ENCODE measurements at places on chromosomes 5 and 9.
A peak's percentile ranks its signal among the peaks of the same experiment; 100 is the strongest.

- DNase-seq: no peak
Observed at GRCh38 chr9:81103597-81104471, 585.5 kb downstream of the TLE1 start.

- DNase-seq: no peak
Observed at GRCh38 chr5:123427281-123427680, 4.1 kb upstream of the CEP120 start.

- peak; percentile 89 for DNase-seq
Observed at GRCh38 chr9:129174724-129175514, 3.1 kb downstream of the IER5L start.

DNA sequence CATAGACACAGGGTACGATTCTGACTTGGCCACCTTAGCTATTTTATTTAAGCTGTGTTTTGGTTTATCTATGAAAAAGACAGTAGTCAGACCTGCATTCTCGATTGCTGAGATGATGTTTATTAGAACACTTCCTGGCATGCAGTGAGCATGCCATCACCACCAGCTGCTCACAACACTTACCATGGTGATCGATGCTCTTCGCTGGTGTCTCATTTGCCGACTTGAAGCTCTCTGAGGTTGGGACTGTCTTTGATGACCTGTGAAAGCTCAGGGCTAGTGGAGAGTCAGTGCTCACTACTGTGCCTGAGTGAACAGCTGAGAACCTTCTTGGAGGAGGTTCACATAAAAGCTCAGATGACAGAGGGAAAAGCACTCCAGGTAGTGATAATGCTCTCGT lies 4.4 kb upstream of the C9orf153 start:
- no peak for DNase-seq

DNA sequence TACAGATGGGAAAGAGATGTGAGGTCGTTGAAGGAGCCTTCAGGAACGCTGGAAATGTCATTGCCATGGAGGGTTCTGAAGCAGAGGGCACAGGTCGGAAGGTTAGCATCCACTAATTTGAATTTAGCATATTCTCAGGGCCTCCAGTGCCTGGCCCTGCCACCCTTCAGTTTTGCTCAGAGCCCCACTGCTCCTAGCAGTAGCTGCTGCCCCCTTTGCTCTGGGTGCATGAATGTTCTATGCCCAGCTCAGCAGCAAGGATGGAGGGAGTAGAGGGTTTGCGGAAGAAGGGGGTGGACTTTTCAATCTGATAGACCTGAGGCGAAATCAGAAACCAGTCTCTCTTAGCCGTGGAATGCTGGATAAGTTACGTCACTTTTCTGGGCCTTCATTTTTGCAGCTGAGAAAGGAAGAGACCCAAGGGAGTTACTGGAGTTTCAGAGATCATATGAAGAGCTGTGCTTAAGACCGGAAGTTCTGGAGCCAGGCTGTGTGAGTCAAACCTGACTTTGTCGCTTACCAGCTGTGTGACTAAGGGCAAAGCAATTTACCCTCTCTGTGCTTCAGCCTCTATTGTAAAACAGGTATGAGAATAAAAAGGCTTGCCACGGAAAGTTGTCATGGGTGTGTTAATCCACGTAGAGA lies 133.2 kb upstream of the PANK3 start:
- peak; percentile 90 for DNase-seq

- no peak for DNase-seq
Observed at GRCh38 chr9:133932181-133932580, 59.9 kb downstream of the VAV2 start.

DNA sequence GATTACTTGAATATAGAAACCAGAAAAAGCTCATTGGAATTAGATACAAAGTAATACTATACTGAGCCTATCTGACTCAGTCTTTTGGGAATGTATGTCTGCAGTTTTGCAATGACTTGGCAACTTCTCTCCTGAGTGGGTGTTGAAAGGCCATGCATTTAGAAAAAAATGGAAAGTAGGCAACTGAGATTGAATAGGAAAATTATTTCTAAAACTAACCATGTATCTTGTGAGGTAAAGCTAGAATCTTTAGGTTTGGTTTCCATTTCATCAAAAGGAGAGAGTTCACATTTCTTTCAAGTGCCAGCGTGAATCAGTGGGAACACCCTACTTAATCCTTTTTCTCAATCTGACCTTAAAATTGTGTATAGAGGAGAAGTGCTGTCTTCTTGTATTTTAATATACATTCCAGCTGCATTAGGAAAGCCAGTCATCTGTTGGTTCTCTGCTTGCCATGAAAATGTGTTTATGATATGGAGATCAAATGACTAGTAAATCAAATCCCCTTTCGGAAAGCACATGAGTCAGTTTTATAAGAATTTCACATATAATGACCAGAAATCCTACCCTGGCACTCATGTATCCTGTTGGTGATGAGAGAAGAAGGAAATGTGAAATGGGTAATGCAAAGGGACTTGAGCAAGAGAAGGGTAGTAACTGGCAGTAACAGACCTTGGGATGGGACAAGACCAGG lies 30.4 kb downstream of the NFX1 start:
- peak; percentile 62 for DNase-seq

DNA sequence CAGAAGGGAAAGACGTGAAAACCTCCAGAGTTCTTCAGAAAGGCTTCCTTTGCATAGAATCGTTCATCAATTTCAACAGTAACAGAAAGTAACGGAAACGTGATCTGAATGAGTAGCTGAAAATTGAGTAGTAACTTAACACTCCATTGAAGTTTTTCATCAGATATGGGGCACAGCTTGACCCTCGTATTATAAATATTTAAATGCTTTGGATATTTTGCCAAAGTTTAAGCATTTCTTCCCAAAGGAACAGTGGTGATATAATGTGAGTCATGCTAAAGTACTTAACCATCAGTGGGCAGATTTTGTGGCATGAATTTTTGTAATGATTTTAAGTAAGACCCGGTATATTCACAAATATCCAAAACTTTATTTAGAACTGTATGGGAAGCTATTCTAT lies 67.4 kb upstream of the ADAMTS19 start:
- no peak for DNase-seq

- no peak for DNase-seq
Observed at GRCh38 chr9:125475385-125475784, 213.8 kb downstream of the GAPVD1 start.

- no peak for DNase-seq
Observed at GRCh38 chr5:123294544-123294943, 128.7 kb downstream of the CEP120 start.

DNA sequence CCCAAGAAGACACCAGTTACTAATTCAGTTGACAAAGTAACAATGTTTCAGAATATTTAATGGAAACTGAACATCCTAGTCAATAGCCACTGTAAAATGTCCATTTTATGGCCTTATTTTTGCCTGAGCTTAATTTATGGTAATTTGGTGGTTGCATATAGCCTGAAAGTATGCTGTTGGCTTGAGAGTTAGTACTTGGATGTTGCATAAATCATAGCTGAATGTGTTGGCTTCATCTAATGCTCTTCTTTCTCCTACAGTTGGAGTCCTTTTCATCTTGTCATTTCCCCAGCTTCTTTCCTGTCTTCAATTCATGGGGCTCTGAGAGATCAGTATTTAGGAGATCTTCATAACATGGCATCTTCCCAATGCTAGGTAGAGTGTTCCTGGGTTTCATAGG lies 164.6 kb downstream of the MAT2B start:
- DNase-seq: no peak

DNA sequence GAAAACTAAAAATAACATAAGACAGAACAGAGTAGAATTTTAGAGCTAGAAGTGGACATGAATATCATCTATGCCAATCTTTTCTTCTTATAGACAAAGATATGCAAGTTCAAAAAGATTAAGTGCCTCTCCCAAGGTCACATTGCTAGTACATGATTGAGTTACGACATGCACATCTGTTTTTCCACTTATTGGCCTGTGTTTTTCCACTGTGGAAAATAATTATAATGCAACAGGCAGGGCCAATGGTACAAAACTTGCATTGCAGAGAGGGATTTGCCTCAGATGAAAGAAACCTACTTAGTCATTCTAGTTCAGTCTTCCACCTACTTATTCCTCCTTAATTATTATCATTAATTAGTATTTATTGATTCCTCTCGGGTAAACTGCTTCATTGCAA lies 407.8 kb upstream of the SGCD start:
- no peak for DNase-seq

- DNase-seq: no peak
Observed at GRCh38 chr5:56143373-56143714, 89.8 kb downstream of the ANKRD55 start.

- no peak for DNase-seq
Observed at GRCh38 chr5:111415053-111415452, 97.3 kb downstream of the STARD4 start.

- DNase-seq: no peak
Observed at GRCh38 chr5:107538331-107538730, 132.4 kb downstream of the EFNA5 start.

GRCh38 chr5:82107267-82107666 lies 135.4 kb downstream of the ATG10 start:
- no peak for DNase-seq

DNA sequence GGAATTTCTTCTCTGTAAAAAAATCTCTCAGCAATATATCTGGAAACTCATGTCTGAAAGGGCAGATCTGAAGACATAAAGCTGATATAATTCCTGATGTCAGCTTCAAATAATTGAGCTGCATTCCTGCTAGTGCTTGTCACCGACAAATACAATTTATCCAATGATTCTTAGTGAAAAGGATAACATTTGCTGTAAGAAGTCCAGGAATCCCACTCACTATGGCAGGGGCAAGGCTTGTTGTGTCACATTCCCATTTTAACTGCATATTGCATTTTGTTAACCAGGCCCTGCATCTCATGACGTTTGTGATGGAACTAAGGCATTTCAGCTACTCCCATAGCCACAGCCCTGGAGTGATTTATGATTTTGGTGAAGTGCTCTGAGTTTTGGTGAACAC lies 160.1 kb upstream of the DAB2 start:
- DNase-seq: peak; percentile 18

- no peak for DNase-seq
Observed at GRCh38 chr5:36389245-36389644, 87.5 kb upstream of the RANBP3L start.

DNA sequence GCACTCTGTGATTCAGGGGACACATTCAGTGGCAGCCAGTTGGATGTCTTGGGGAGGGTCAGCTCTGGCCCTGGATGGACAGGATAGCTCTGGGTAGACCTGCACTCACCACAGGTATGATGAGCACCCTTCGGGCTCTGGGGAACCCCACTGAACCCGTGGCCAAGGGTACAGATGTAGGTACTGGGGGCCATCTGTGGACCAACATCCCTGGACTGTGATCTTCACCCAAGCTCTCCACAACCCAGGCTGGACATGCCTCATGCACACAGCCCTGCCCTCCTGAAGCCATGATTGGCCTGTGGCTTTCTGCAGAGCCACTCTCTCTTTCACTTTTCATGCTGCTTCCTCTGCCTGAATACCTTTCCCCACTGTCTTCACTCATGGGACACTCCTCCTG lies 15.6 kb upstream of the ACSL6 start:
- DNase-seq: no peak

- DNase-seq: no peak
Observed at GRCh38 chr9:5778805-5779204, 54.1 kb downstream of the ERMP1 start.

DNA sequence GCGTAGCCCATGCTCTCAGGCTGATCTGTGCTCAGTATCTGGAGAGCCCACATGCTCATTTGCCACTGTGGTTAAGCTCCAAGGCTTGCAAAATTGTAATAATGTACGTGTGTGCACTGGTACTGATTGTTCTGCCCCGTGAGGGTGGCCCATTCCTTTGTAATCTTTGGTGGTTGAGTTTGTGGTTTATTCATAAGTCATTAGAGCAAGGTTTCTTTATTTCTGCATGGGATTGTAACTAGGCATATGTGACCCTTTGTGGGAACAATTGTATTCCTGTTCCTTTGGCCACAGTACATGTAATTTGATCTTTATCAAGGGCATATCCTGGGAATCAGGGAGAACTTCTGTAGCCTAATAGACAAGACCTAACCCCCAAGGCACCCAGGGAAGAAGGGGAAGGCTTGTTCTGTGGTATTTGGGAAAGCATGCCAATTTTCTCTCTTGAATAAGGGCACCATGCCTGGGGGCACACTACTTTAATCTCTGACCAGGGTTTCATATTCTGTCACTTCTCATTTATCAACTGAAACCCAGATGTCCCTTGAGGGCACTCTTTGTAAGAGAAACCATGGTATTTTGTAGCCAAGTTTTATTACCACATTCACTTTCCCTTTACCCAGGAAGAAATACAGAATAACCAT lies 74.6 kb downstream of the NPR3 start:
- peak; percentile 64 for DNase-seq

DNA sequence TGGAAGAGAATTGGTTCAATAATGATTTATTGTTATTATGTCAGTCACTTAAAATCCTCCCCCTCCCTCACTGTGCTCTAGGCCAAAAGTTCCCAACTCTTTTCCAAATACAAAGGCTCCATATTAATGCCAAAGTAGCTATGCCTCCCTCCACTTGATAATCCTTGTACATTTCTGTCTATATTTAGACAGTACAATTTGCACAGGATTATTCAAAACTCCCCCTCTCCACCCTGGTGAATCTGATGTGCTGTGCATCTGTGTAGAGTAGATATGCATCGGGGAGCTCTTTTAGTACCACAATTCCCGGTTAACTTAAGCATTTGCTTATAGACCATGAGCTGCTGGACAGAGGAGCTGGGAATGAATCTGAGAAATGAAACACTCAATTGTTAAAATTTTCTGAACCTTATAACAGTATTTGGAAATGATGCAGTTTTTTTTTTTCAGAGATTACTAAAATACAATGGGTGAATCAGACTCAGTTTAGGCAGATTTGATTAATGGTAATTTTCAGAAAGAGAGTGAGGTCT lies 27.6 kb downstream of the GLRA1 start:
- no peak for DNase-seq

- DNase-seq: no peak
Observed at GRCh38 chr5:108711898-108712297, 35.8 kb upstream of the FER start.

DNA sequence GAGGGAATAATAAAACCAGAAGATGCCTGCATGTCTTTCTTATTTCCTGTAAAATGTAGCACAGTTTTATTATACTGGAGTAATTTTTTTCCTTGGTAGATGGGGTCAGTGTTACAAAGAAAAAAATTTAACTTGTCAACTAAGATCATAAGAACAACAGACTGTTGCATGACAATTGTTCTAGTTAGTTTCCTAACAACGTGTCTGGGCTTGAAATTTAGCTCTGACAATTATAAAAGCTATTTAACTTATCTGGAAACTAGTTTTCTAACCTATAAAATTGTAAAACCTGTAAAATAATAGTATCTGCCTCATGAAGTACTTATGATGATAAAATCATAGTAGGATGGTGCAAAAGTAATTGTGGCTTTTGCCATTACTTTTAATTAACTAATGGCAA lies 4.9 kb downstream of the SHOC1 start:
- no peak for DNase-seq

- no peak for DNase-seq
Observed at GRCh38 chr5:158606233-158606632, 493.5 kb downstream of the EBF1 start.
